ENCODE measurements at places on chromosomes 5 and 9.

DNA sequence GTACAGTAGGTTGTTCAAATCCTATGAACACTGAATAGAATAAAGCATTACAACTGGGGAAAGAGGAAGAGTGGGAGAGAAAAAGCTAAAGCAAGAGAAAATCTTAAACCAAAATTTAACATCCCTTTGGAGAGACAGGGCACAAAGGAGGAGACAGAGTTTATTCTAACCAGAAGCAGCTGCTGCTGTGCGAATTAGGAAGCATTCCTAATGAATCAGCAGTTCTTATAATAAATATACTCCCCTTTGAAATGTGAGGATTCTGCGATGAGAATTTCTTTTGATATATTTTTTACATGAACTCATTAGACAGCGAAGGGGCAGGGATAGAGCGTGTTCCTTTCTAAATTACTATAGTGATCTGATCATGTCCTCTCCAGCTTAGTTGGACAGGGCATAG, 233.4 kb downstream of the DENND1A start:
- no peaks in the 10 kb centered on the region for H3K36me3 ChIP-seq
- no peaks in the 10 kb centered on the region for H3K4me1 ChIP-seq
- H3K4me3 ChIP-seq = no peak overlapping the region
- H3K27ac ChIP-seq = no peak overlapping the region
- DNase-seq = no peak
- H3K27me3 ChIP-seq = no peaks in the 10 kb centered on the region

DNA sequence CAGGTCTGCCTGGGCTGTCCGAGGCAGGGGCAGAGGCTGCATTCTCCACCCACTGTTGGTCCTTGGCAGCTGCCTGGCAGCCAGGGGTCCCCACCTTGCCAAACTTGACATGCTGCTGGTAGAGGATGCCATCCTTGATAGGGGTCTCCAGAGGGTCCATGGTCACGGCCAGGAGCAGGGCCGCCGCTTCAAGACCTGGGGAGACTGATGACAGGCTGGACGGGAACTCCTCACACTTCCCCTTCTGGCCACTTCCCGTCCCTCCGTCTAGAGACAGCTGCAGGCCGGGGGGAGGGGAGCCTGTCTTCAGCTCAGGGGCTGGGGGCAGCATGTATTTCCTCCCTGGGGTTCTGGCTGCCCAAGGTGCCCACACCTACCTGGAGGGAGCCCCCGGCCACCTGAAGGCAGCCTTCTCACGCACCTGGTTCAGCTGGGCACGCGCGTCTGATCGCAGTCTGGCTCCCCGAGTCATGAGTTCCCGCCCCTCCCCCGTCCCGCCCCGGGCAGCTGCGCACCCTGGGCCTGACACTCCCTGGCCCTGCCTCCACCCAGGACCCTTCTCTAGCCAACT, at the start of gene DOK3:
Gene DOK3 (minus strand): TSS at position 446 of the 571 bp plus-strand sequence. CDS start 286 bp downstream, at position 160.
- no peak within 1 kb of the TSS for H3K27ac ChIP-seq
- no peaks in the 10 kb centered on the region for H3K4me1 ChIP-seq
- H3K36me3 ChIP-seq = peaks cover 35% of the 10 kb centered on the region
- DNase-seq = no peak
- H3K4me3 ChIP-seq = no peak within 1 kb of the TSS

DNA sequence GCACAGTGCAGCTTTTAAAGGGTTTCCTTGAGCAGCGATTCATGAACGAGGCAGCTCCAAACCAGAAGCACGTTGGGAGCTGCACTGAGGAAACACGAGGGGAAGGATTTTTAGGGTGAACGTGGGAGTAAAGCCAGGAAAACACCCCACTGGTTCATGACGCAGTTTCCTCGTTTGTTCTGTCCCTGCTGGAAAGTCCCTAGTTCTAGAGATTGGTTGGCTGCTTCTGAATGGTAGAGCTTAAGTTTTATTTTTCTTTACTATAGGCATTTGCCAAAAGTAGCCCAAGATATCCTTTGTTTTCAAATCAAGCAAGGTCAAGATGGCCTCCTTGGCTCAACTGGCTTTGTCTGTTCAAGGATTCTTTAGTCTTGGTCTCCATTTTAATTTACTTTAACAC, 116.5 kb upstream of the CACNA1B start:
- H3K27ac ChIP-seq = peak overlapping the region; percentile 58
- peaks cover 44% of the 10 kb centered on the region for H3K4me1 ChIP-seq
- no peaks in the 10 kb centered on the region for H3K27me3 ChIP-seq
- no peak overlapping the region for H3K4me3 ChIP-seq
- DNase-seq = peak; percentile 16

GRCh38 chr5:158879993-158880392, 219.7 kb downstream of the EBF1 start:
- no peak overlapping the region for H3K27ac ChIP-seq
- no peaks in the 10 kb centered on the region for H3K4me1 ChIP-seq
- H3K4me3 ChIP-seq = no peak overlapping the region
- no peaks in the 10 kb centered on the region for H3K36me3 ChIP-seq
- DNase-seq = no peak

GRCh38 chr9:38298503-38298902, 94.0 kb upstream of the ALDH1B1 start:
- H3K4me3 ChIP-seq = no peak overlapping the region
- no peaks in the 10 kb centered on the region for H3K27me3 ChIP-seq
- H3K36me3 ChIP-seq = no peaks in the 10 kb centered on the region
- no peaks in the 10 kb centered on the region for H3K4me1 ChIP-seq
- DNase-seq = no peak

- H3K36me3 ChIP-seq = no peaks in the 10 kb centered on the region
- no peak for DNase-seq
- no peaks in the 10 kb centered on the region for H3K27me3 ChIP-seq
- no peak overlapping the region for H3K27ac ChIP-seq
- H3K4me1 ChIP-seq = no peaks in the 10 kb centered on the region
Measured at GRCh38 chr9:27688954-27689353, 115.7 kb upstream of the C9orf72 start.

DNA sequence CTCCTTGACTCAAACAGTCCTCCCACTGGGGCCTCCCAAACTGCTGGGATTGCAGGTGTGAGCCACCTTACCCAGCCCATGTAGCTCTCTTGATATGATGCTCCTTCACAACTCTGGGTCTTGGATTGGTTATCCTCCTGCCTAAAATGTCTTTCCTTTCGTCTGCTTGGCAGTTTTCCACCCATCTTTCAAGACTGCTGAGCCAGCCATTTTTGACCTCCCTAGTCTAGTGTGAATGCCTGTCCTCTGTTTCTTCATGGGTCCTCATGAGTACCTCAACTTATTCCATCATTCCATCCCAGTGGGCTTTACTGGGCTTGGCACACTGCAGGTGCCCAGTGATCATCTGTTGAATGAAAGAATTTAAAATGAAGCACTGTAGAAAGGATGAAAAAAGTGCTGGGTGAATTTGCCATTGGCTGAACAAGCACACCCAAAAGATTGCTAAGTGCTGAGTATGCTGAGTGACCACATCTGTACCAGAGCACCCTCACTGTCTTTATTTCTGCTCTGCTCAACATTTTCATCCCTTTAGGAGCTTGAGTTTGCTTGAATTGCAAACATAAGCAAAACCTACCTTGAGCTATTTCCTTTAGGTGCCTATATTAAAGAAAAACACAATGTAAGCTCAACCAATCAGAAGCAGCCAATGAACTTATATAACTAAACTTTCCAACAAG, 84.8 kb upstream of the FAM169A start:
- no peak overlapping the region for H3K4me3 ChIP-seq
- peaks cover 4% of the 10 kb centered on the region for H3K27me3 ChIP-seq
- no peaks in the 10 kb centered on the region for H3K36me3 ChIP-seq
- no peak for DNase-seq
- no peaks in the 10 kb centered on the region for H3K4me1 ChIP-seq
- no peak overlapping the region for H3K27ac ChIP-seq

DNA sequence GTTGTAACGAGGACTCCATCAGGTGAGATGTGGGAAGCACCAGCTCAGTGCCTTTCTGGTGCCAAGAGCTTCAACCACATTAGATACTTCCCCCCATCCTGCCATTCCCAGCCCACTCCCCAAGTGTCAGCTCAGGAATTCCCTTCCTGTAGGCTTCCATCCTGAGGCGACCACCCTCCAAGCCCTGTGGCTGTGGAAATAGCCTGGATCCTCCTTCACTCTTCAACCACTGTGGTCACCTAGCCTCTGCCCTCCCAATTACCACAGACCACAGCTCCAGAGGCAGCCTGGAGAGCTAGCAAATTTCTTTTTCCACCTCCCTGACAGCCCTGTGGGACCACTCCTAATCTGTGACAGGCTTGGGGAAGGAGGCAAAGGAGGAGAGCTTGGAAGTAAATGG, 219.8 kb upstream of the MAP3K1 start:
- H3K36me3 ChIP-seq = no peaks in the 10 kb centered on the region
- no peaks in the 10 kb centered on the region for H3K4me1 ChIP-seq
- no peak overlapping the region for H3K27ac ChIP-seq
- DNase-seq = no peak
- H3K4me3 ChIP-seq = no peak overlapping the region

DNA sequence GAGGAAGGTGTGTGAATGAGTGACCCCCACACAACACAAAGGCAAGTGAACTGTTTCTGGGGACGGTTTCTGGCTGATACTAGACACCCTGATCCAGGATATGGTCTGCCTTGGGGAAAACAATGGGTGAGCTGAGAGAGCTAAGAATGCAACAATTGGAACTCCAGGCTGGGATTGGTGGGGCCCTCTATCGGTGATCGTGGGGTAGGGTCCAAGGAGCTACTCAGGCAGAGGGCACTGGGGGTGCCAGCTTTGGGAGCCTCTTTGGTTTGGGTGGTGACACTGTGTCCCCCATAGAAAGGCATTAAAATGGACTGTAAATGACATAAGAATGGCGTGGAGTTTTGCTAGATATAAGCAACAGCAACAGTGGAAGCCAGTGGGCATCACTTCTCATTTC, 439.1 kb downstream of the DMAC1 start:
- no peaks in the 10 kb centered on the region for H3K36me3 ChIP-seq
- H3K4me3 ChIP-seq = no peak overlapping the region

GRCh38 chr9:71901695-71902597, 9.0 kb downstream of the ABHD17B start:
- DNase-seq = no peak
- H3K27me3 ChIP-seq = no peaks in the 10 kb centered on the region
- peaks cover 48% of the 10 kb centered on the region for H3K4me1 ChIP-seq
- H3K36me3 ChIP-seq = peaks cover 5% of the 10 kb centered on the region
- H3K27ac ChIP-seq = no peak overlapping the region
- H3K4me3 ChIP-seq = peak overlapping the region; percentile 1

GRCh38 chr5:51987669-51988209, 604.5 kb downstream of the ISL1 start:
- H3K27me3 ChIP-seq = no peaks in the 10 kb centered on the region
- no peaks in the 10 kb centered on the region for H3K4me1 ChIP-seq
- H3K4me3 ChIP-seq = no peak overlapping the region
- H3K27ac ChIP-seq = no peak overlapping the region
- DNase-seq = no peak

- DNase-seq = no peak
- no peak overlapping the region for H3K27ac ChIP-seq
- H3K4me1 ChIP-seq = no peaks in the 10 kb centered on the region
- H3K36me3 ChIP-seq = no peaks in the 10 kb centered on the region
- no peaks in the 10 kb centered on the region for H3K27me3 ChIP-seq
- H3K4me3 ChIP-seq = no peak overlapping the region
Measured at GRCh38 chr9:2418619-2419018, 203.0 kb upstream of the VLDLR start.

DNA sequence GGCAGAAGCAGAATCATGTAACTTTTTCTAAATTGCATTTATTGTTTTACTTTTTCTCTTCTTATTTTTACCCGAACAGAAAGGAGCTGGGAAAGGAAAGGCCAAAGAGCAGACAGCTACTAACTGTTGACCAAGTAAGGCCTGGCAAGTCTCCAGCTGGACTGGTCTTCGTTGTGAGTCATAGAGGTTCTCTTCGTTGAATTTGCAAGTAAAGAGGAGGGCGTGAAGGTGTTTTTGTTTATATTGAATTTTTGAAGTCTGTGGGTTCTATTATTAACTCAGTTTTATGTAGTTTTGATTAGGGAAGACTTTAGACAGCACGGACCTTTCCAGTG, 416.5 kb upstream of the CCNH start:
- H3K27ac ChIP-seq = no peak overlapping the region
- no peak overlapping the region for H3K4me3 ChIP-seq
- H3K4me1 ChIP-seq = no peaks in the 10 kb centered on the region

DNA sequence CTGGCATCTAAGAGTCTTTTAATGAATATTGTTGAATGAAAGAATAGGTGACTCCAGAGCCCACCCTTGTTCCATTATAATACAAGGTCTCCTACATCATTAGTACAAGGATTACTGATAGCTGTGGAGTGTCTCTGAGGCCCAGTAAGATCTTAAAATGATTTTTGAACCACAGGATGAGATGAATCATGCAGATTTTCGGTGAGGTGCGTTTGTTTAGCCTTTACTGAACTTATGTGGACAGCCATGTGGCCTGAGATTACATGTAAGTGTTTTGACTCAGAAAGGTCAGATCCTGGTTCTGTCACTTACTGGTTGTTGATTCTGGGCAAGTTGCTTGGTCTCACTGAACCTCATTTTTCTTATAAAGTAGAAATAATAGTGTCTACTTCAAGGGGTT, 21.6 kb downstream of the NFX1 start:
- no peak overlapping the region for H3K27ac ChIP-seq
- H3K4me1 ChIP-seq = no peaks in the 10 kb centered on the region
- H3K4me3 ChIP-seq = no peak overlapping the region
- H3K27me3 ChIP-seq = no peaks in the 10 kb centered on the region
- DNase-seq = no peak

GRCh38 chr5:131536211-131536826, 98.7 kb downstream of the RAPGEF6 start:
- peak overlapping the region; percentile 33 for H3K4me3 ChIP-seq
- H3K27ac ChIP-seq = peak overlapping the region; percentile 56
- no peak for DNase-seq
- H3K27me3 ChIP-seq = no peaks in the 10 kb centered on the region
- peaks cover 58% of the 10 kb centered on the region for H3K4me1 ChIP-seq

- no peak overlapping the region for H3K4me3 ChIP-seq
- no peaks in the 10 kb centered on the region for H3K27me3 ChIP-seq
- no peaks in the 10 kb centered on the region for H3K4me1 ChIP-seq
- no peaks in the 10 kb centered on the region for H3K36me3 ChIP-seq
Measured at GRCh38 chr5:53166183-53166495, 56.6 kb upstream of the MOCS2 start.

- H3K27ac ChIP-seq = no peak overlapping the region
- peaks cover 7% of the 10 kb centered on the region for H3K4me1 ChIP-seq
- no peak overlapping the region for H3K4me3 ChIP-seq
- no peaks in the 10 kb centered on the region for H3K36me3 ChIP-seq
- no peaks in the 10 kb centered on the region for H3K27me3 ChIP-seq
Measured at GRCh38 chr9:127197861-127198430, 66.6 kb upstream of the GARNL3 start.

- H3K4me3 ChIP-seq = no peak overlapping the region
- H3K27ac ChIP-seq = no peak overlapping the region
- no peaks in the 10 kb centered on the region for H3K36me3 ChIP-seq
- H3K4me1 ChIP-seq = peaks cover 13% of the 10 kb centered on the region
- H3K27me3 ChIP-seq = no peaks in the 10 kb centered on the region
- DNase-seq = no peak
Measured at GRCh38 chr9:79889369-79889768, 317.6 kb downstream of the TLE4 start.
